GM04503 (cell line): ENCODE measurements at places on chromosomes 12 and 14.

GRCh38 chr14:22613736-22614239 lies 15.7 kb downstream of the ABHD4 start:
- no peak for DNase-seq

- no peak for DNase-seq
Observed at GRCh38 chr12:50572760-50573159, 68.0 kb downstream of the DIP2B start.

GRCh38 chr12:84874125-84874824 lies 38.3 kb downstream of the SLC6A15 start:
- DNase-seq, result peak; percentile 14

DNA sequence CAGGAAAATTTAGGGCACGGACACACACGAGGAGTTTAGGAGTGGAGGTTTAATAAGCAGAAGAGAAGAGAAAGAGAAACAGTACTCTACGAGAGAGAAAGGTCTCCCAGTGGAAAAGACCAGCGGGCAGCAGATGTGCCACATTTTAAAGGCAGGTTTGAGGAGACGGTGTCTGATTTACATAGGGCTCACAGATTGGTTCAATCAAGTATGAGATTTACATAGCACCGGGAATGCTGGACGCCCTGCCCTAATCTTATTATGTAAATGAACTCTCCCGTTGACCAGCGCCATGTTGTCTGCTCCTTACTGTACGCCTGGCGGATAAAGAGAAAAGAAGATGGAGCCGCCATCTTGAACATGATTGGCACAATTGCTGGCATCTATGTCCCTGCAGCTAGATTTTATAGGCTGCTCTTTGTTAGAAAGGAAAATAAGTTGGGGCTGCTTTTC lies 17.9 kb downstream of the NFKBIA start:
- no peak for DNase-seq

DNA sequence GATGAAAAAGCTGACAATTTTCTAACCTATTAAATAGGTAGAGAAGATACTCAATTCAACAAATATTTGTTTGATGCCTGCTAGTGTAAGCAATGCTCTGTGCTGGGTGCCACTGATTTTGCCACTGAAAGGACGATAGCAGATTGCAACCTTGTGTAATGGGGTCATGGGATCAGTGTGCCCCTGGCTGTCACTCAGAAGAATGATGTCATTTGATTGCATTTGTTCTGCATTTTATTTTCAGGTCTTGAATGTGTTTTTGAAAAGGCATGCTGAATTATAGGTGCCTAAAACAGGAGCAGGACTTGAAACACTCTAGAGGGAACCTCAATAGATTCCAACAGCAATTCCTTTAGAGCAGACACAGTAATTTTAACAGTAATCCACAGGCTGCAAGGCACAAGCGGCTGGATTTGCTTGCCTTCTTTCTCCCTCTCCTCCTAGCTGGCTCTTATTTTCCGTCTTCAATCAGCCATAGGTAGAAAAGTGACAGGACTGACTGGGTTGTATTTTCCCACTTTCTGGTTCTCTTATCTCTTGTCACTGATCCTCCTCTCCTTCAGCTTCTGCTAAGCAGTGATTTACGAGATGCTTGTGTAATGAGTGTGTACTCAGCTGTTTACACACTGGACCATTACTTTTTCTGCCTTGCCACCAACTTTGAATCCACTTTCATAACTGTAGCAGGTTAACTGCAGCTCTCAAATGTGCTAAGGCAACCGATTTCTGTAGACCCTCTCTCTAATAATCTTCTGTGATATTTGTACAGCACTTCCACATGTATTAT lies 4.1 kb downstream of the PLXNC1 start:
- no peak for DNase-seq

DNA sequence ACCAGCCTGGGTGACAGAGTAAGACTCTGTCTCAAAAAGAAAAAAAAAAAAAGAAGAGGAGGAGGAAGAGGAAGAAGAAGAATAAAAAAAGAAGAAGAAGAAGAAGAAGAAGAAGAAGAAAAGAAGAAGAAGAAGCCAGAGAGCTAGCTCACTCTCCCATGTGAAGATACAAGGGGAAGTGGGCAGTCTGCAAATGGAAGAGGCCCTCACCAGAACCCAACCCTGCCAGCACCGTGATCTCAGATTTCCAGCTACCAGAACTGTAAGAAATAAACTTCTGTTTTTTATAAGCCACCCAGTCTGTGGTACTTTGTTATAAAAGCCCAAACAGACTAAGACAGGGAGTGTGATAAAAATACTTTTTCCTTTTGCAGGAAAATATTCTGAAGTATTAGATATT lies 130.7 kb downstream of the ETNK1 start:
- DNase-seq, result no peak

- no peak for DNase-seq
Observed at GRCh38 chr12:32692358-32692757, 13.3 kb downstream of the DNM1L start.

DNA sequence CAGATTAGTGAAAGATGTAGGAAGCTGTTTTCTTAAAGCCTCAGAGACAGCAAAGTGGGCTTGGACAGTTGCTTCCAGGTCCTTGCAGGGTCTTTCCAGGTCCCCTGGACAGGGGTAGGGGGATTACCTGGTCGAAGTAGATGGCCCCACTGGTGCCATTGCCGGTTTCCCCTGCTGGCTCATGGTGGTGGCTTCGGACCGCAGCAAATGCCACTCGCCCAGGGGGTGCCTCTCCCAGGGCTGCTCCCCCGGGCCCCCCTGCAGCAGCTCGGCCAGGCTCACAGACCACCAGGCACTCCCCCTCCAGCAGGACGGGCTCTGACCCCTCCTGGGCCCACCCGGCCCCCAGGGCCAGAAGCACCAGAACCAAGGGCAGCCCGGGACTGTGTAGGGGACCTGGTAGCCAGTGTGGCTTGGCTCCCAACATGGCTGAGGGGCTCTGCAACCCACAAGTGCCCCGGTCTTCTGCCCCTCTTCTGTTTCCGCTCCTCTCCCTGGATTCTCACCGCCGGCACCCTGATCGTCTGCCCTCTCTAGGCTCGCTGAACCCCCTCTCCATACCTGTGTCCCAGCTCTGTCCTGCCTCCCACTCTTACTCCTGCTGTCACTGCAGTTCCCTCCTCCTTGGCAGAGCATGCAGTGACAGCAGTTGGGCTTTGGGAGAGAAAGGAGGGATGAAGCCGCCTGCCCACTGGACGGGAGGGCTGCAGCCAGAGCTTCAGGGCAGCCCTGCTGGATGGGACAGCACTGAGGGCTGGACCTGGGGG lies 657 bp downstream of the CBLN3 start:
- DNase-seq, result no peak

DNA sequence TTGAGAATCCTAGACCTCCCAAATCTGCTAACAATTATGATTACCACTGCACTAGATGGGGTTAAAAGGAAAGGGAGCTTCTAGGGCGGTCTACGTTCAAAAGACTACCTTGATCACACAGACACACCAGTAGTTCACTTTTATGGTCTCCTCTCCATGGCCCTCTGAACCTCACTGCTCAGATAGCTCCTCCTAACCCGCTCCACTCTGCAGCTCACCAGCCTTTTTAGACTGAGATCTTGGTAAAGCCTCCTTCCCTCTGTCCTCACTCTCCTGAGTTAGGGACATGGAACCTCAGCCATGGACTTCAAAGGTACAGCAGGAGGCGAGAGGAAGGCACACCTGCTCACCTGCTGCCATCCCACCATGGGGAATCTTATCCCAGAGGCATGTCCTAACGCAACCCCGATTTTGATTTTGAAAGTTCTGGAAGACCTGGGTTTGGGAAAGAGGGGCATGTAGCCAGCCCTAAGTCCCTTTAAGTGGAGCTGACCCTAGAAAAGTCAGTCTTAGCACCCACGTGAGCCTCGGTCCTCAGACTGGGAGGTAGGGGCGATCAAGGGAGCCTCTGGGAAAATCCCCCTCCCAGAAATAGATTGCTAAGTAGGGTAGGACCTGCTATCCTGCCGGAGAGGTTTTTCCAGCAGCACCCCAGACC lies 1.3 kb downstream of the ZNF219 start:
- DNase-seq, result no peak

DNA sequence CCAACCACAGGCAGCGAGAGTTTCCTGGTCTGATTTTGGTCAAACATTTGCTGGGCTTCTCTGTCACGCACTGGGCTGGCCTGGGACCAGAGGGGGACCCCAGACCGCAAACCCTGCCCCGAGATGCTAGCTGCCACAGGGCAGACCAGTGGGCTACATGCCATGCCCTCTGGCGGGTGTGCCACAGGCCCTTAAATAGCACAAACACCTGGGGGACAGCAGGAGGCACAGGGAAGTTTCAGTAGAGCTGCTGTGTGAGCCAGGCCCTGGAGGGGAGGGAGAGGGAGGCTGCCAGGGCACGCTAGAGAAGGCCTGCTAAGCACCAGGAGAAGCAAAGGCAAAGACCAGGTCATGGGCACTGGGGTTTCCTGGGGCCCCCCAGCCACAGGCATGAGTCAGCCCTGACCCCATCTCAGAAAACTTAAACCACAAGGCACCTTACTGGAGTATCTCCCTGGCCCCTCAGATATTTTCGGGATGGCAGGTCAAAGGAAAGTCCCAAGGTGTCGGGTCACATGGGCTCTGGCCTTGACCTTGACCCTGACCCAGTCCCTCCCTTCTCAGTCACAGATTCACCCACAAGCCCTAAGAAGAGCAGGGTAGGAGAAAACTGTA lies 29.2 kb downstream of the ITPK1 start:
- DNase-seq, result no peak

GRCh38 chr12:75446857-75447256 lies 33.7 kb upstream of the GLIPR1 start:
- DNase-seq, result no peak
